CD4-positive, CD25-positive, alpha-beta regulatory T cell (primary cell): ENCODE measurements at places on chromosomes 12 and 14.

DNA sequence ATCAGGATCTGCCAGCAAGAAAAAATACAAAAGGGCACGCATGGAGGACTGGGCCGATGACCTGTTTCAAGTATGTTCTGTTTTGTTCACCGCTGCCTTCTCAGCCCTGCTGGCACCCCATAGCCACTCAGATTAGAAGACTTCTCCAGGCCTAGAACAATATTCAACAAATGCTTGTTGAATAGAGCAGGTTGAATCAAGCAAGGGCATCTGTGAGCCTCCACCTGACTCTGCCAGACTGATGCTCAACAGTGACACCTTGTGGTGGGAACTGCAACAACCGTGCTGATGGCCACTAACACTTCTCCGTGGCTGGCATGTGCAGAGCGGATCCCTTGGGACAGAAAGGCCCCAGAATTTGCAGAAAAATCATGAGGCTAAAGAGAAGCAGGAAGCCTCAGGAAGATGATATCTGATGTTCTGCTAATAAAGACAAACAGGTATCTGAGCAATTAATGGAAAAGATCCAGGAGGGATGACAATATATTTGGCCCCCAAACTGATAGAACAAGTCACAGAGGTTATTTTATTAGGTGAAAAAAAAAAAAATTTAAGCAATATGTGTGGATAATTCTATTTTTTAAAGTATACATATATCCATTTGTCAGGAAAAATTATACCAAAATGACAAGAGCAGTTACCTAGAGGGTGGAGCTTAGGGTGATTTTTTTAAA lies 114.3 kb downstream of the KSR2 start:
- DNase-seq, result peak; percentile 46

- DNase-seq, result no peak
Observed at GRCh38 chr14:26389646-26390508, 208.0 kb downstream of the NOVA1 start.

DNA sequence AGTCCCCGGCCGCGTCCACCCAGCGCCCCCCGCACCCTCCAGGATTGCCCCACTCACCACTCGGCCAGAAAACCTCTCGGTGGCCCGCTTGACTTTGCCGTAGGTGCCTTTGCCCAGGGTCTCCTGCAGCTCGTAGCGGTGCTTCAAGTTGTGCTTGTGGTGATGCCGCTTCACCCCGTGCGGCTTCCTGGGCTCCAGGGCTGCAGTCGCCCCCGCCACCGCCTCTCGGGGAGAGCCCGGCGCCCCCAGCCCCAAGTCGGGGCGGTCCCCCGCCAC lies 459 bp downstream of the NUAK1 start:
- DNase-seq, result no peak

DNA sequence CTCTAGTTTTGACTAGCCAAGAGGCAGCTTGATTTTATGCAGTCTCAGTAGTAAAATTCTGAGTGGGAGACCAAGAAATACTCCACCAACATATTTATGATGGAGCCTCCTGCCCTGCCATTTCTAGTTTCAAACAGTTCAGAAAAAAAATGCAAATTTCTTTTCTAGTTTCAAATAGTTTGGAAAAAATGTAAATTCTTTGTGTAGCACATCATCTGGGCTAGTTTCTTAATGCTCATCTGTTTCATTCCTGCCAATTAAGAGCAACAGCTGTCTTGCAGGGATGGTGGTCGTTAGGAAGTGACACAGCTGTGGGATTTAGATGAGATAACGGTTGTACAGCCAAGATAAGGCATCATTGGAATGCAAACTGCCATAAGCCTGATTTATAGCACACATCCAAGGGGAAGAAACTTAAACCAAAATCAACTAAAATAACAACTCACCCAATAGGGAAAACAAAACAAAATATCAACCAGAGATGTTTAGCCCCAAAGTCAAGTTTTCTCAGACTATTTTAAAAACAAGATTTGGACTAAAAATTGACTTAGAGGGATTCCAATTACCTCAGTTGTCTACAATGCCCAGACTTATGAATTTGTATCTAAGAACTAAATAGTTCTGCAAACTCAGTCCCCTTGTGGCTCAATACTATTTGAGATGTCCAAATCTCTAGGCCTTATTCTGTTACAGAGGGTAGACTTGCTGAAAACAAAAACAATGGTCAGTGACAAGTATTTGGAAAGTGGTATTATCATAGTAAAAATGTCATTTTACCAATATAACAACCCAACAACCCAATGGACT lies 291.3 kb upstream of the ATP2B1 start:
- no peak for DNase-seq
